ENCODE measurements at places on chromosomes 4 and X.

DNA sequence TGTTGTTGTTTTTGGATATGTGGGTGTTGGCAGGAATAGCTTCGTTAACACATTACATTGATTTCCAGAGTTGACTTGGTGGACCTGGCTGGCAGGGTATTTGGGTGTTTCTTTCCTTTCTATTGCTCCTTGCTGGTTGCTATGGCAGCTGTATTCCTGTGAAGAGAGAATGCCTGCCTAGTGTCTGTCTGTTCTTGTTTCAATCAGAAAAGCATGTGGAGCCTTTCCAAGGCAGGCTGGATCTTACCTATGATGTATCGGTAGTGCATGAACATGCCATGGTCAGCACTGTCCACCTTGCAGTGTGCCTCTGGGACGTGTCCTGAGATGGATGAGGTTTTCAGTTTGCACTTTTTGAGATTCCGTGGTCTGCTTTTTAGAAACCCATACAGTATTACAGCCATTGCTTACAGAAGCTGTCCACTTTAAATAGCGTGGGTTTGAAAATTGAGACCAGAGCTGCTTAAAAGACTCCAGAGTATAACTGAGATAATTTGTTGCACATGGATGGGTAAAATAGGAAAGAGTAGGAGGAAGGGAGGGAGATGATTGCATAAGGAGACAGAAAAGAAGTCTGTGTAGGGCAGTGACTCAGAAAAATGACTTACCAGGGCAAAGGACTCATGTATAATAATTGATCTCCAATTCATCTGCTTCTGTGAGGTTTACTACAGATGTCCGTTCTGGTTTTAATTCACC, 20.0 kb upstream of the AADAT start:
- DNase-seq: no peak

DNA sequence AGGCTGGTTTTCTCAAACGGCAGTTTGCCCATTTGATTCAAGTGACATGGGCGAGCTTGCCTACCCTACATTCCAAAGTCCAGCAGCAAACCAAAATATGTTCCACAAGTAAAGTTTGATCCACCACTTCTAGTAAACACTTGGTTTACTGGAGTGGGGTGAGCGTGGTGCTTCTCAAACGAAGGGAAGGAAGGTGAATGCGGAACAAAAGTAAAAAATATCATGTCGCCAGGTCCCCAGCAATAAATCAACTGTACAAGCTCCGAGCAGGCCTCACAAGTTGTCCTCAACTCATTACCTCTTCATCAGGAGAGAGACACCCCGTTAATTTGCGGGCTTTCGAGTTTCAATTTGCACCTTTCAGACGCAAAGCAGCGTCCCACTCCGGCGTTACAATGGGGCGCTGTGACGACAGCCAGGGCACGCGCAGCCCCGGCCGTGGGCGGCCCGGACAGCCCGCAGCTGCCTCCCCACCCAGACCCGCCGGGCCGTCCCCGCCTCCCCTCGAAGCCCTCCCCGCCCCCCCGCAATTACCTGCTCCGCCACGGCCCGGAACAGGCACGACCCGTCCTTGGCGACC, 1.0 kb downstream of the OTUD4 start:
- DNase-seq: no peak

- DNase-seq: no peak
Observed at GRCh38 chrX:123185721-123186120, 1.6 kb downstream of the GRIA3 start.

DNA sequence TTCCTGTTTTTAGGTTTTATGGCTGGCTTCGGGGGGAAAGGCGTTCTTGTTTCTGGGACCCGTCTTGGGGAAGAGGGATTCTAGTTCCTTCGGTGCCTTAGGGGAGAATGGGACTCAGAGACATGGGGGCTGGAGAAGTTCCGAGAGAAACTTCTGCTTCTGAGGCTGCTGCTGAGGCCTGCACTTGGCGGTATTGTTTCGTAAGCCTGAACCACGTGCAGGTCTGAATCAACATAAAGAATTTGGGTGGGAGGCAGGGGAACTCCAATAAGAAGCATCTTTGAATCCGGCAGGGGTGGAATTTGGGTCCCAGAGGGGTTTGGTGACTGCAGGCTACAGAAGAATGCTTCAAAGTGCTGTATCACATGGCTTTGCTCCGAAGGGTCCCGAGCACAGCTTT, 15.1 kb downstream of the XG start:
- DNase-seq: no peak

GRCh38 chrX:109345856-109346255, 136.0 kb downstream of the GUCY2F start:
- no peak for DNase-seq

GRCh38 chr4:94371290-94371689, 28.7 kb upstream of the HPGDS start:
- no peak for DNase-seq

GRCh38 chr4:159178151-159178546, 75.3 kb downstream of the RAPGEF2 start:
- DNase-seq: no peak

GRCh38 chr4:164204434-164204833, 549.5 kb upstream of the SMIM31 start:
- no peak for DNase-seq

GRCh38 chr4:118740869-118741268, 55.7 kb downstream of the METTL14 start:
- no peak for DNase-seq

GRCh38 chr4:105875233-105875632, 20.0 kb upstream of the NPNT start:
- DNase-seq: no peak

DNA sequence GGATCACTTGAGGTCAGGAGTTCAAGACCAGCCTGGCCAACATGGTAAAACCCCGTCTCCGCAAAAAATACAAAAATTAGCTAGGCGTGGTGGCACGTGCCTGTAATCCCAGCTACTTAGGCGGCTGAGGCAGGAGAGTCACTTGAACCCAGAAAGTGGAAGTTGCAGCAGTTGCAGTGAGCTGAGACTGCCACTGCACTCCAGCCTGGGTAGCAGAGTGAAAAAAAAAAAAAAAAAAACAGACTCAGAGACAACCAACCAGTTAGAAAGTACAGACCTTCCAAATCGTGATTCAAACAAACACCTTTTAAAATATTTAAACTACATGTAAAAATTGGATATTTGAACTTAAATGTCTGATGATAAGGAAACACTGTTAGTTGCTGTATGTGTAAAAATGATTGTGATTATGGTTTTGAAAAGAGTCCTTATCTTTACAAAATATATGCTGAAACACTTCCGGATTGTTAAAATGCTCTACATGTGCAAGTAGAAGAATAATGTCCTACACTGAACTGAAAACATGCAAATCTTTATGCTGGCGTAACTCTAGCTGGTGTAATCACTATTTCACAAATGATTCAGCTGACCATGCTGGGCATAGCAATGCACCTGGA, 37.8 kb downstream of the SH3KBP1 start:
- no peak for DNase-seq

DNA sequence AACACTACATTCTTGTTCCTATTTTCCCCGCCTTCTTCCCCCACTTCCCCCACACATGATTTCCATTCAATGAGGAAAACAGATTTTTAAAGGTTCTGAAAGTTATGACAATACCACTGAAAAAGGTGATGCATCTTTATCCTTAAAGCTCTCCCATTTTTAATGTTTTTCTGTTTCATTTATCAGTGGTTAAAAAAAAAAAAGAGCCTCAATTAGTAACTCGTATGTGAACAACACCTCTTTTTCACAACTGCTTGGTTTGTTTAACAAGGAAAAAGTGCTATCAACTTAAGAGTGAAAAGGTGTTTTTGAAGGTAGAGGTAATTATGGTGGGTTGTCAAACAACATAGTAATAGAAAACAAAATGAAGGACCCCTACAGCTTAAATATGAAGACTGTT, 8.2 kb upstream of the CAMK2D start:
- DNase-seq: no peak

GRCh38 chrX:42497356-42497755, 280.6 kb downstream of the PPP1R2C start:
- no peak for DNase-seq

GRCh38 chrX:94662689-94663088, 988.7 kb downstream of the FAM133A start:
- DNase-seq: no peak

DNA sequence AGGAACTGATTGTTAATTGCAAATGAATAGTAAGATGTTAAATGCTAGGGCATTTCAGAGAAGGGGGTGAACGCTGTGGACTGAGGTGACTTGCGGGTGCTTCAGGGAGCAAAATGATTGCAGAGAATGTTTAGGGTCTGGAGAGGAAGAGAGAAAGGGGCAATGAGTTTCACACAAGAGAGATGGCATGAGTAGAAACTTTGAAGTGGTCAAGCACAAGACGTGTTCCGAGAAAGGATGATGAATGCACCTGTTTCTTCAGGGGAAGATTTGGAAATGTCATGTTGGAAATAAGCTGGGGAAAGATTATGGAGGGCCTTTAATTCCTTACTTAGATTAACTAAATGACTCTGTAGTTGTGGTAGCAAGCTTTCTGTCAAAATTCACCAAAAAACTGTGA, 43.4 kb downstream of the DTHD1 start:
- no peak for DNase-seq

DNA sequence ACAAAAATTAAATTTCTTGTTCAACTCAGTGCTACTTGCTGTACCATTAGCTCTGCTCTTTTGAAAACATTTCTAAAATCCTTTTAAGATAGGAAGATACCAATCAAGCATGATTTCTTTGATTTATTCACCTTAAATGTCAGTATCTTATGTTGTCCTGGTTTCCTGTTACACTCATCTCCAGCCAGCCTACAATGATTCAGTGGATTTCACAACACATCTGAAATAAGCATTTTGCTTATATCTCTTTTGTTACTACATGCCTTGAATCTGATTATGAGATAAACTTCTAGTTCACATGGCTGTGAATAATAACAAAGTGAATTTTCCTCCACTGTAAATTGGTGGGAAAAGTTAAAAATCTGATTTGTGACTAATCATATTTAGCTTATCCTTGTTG, 112.5 kb upstream of the BMP3 start:
- no peak for DNase-seq

GRCh38 chrX:41561045-41561444, 113.9 kb downstream of the NYX start:
- no peak for DNase-seq

DNA sequence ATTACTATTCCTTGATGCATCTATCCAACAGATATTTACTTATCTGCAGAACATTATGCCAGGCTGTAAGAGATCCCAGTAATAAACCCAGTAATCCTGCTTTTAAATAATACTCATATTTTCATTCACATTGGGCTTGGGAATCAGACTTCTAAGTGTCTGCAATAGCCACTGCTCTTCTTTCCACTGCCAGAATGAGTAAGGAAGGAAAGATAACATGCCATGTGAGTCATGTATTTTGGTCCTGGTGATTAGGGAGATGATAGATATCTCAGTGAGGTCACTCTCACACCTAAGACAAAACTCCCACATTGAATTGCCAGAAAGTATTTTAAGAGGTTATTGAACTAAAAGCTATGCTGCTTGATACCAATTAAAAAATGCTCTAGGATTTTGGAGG, 13.9 kb upstream of the HEPH start:
- DNase-seq: no peak

GRCh38 chr4:170662250-170662649, 572.5 kb upstream of the AADAT start:
- no peak for DNase-seq

DNA sequence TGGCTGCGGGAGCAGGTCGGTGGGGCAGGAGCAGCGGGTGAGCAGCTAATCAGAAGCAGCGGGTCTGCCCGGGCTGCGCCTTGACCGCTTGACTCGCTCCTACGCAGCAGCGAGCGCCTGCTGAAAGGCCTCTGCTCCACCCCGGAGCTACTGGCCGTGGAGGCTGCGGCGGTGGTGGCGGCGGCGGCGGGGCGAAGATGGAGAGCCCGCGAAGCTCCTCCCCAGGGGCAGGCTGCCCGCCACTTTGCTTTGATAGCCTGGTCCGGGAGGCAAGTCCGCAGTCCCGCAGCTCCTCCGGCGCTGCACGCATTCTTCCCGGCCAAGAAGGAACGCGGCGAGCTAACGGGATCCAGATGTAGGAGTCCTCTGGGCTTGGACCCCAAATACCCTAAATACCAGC, 36.7 kb downstream of the PJA1 start:
- no peak for DNase-seq

- DNase-seq: no peak
Observed at GRCh38 chr4:119212964-119213606, 572 bp downstream of the USP53 start.

DNA sequence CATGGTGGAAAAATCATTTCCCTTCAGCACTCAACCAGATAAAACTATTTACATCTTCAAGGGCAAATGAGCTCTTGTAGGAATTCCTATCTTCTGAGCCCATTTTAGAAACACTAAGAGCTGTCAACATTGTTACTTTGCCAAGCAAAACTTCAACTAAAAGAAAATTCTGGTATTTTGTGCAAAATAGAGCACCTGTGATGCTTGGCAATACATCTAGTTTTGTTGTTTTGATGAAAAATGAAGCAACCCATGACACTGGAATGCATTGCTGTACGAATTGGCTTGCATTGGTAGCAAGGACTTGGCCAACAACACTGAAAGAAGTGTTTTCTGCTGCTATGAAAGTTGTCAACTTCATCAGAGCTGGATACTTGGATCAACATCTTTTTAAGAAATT, 194.4 kb downstream of the COX18 start:
- DNase-seq: no peak

Data from D721Med (cell line).